Kasumi-1 (cell line): ENCODE measurements at places on chromosomes 16 and 17.

GRCh38 chr17:63477480-63478440 is 899 bp downstream of the ACE start:
- DNase-seq = no peak

DNA sequence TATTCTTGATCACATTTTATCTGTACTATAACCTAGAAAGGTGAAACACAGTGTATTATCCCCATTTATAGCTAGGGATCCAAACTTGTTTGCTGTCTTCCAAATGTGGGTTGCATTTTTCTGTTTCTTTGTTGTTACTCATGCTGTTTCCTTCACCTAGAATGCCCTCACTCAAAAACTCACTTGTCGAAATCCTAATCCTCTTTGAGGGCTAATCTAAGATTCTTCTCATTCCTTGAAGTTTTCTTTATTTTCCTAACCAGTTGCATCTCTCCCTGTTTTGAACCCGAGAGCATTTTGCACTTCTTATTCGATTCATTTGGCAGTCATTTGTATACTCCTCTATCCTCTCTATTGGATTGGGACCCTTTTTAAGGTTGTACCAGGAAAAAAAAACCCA is 9.6 kb downstream of the CALCOCO2 start:
- no peak for DNase-seq

DNA sequence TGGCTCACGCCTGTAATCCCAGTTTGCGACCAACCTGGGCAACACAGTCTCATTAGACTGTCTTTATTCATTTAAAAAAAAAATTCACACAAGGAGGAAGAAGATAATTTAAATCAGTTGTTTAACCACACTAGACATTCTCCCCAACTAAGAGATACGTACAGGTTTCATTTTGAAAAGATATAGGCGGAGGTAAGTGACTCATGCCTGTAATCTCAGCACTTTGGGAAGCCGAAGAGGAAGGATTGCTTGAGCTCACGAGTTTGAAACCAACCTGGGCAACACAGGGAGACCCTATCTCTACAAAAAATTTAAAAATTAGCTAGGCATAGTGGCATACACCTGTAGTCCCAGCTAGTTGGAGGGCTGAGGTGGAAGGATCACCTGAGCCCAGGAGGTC is 5.3 kb downstream of the CMTM4 start:
- no peak for DNase-seq

DNA sequence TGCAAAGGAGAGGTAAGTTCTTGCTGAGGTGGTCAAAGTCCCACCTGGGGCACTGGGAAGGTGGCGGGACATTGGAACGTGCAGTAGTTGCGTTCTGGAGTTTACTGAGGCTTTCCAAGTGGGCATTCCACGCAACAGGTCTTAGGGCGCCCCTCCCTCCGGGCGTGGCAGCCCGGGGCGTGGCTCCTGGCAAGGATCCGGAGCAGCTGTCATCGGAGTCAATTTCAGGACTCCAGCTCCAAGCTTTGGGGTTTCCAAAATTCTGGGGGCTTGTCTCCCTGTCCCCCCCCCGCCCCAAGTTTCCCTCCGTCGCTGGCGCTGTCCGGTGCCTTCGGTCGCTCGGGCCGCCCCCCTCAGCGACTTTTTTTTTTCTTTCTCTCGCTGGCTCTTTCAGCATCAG is 43.1 kb upstream of the AMZ2 start:
- no peak for DNase-seq

DNA sequence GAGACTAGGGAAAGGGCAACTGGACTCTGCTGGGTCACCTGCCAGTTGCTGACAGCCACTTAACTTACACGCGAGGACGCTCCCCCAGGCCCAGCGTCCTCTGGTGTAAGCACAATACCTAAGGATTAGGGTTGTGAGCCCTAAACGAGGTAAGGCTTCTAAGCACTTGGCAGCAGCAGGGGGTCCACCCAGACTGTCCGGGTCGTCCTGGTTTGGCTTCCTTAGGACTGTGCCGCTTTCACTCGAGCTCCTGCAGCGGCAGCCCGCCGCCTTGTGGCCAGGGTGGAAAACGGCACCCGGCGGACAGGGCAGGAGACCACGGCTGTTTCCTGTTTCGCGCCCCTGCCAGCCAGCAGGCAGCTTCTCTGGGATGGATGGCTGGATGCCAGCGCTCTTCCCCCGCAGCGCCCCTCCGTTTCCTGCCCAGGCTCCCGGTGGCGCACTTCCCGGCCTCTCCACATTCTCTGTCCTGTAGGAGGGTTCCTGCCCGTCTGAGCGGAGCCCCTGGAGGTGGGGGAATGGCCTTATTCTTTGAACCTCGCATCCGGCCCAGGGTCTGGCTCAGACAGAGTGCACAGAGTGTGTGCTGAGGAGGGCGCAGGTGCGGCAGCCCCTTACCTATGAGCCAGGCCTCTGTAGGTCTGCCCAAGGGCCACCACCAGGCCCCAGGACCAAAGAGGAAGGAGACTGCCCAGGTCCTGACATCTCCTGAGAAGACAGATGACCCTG is 47.0 kb upstream of the AMZ2 start:
- peak; percentile 87 for DNase-seq

DNA sequence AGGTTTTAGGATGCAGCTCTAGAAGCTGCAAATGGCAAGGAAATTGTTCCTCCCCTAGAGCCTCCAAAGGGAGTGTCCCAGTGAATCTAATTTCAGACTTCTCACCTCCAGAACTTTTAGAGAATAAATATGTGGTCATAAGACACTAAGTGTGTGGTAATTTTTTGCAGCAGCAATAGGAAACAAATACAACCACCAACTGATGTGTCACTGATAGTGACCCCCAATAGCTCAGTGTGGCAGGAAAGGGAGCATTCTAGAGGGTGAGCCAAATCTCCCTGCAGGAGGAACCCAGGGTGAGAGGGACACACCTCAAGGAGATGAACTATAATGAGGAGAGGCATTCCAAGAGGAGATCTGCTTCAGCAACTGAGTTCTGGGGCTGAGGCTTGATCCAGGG is 4.1 kb downstream of the CCL4L2 start:
- peak; percentile 28 for DNase-seq

DNA sequence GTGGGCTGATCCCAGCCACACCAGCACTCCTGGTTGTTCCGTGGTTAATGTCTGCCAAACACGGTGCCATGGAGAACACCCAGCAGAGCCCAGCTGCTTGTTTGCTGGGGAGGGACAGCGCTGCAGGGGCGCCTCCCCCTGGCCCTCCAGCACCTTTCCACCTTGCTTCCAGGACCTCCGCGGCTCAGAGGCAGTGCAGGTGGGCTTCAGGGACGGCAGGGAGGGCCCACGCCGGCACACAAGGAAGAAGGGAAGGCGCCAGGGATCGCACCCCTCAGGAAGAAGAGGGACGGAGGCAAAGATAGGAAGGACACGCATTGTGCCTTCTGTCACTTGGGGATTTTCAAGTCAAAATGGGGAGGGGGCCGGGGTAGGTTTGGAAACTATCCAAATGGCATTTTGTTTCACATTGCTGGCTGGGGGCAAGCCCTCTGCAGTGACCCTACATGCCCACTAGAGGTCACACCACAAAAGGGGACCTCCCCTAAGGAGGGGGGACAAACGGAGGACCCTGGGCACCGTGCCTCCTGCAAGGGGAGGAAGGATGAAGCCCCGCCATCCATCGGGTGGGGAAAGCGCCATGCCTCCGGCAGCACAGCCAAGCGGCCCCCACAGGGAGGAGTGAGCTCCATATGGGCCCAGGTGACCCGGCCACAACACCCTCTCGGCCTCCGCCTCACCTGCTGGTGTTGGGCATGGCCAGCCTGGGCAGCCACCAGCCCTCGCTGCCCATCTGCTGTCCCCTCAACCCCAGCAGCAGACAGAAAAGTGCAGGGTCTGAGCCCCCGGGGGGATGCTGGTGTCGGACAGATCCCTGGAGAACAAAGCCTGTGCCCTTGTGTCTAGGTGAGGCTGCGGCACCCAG is 7.5 kb upstream of the C16orf95 start:
- DNase-seq = no peak

GRCh38 chr16:29920288-29921033 is 5.6 kb downstream of the KCTD13 start:
- DNase-seq = no peak

GRCh38 chr17:47693731-47694580 is at the start of gene TBKBP1:
Gene TBKBP1 (plus strand): TSS chr17:47694161. CDS start chr17:47696113, 1,952 bp downstream.
- peak; percentile 81 for DNase-seq

DNA sequence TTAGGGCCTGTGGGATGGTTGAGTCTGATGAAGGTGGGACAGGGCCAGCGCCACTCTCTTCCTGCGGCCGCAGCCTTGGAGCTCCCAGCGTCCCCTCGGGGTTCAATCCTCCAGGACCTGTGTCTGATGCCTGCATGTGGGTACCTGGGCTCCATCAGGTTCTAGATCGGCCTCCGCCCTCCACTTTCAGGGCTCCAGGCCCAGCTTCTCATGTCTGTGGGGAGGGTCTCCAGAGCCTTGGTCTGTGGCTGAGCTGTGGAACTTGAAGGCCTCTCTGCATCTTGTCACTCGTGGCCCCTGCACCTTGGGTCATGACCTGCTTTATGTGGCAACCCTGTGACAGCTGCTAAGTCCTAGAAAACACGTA is 89.8 kb upstream of the ZNF750 start:
- DNase-seq = no peak

DNA sequence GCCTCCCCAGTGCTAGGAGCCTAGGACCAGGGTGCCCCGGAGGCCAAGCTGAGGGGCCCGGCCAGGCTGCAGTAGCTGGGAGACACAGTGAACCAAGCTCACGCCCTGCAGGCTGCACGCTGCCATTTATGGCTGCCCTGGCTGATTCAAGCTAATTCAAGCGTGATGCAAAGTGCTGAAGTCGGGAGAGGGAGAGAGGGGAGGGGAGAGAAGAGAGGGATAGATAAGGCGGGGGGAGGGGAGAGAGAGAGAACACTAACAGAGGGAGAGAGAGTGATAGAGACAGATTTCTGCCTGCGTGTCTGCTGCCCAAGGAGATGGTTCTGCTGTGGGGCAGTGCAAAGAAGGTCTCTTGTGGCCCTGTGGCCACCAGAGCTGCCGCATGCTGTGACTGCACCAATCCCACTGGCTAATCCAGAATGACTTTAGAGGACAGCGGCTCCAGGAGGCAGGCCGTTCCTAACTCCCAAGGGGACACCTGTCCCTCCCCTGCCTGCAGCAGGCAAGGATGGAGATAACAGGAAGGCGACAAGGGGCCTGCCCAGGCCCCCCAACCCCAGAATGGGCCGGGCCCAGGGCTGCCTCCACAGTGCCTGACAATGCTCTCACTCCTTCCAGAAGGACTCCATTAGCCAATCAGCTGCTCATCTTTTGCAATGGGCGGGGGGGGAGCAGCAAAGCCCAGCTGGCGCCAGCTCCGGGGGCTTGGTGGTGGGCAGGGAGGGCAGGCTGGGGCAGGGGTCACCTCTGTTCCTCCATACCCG is 12.9 kb downstream of the MXRA7 start:
- no peak for DNase-seq

GRCh38 chr17:3411070-3411469 is at the start of gene OR3A3:
Gene OR3A3 (plus strand): TSS chr17:3411370.
- DNase-seq = no peak

DNA sequence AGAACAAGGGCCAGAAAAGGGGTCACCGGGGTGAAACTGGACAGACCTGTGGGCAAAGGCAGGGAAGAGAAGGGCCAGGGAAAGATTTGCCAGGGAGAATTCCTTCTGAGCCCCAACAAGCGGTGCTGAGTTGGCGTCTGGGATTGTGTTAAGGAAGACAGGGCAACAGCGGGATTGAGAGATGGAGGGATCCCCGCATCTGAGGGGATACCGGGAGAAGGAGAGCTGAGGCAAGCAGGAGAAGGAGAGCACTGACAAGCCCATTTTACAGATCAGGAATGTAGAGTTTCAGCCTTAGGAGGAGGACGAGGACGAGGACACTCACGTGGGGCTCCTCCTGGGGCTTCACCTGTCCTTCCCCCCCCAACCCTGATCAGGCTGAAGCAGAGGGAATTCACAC is 998 bp upstream of the ABCC3 start:
- DNase-seq = no peak

DNA sequence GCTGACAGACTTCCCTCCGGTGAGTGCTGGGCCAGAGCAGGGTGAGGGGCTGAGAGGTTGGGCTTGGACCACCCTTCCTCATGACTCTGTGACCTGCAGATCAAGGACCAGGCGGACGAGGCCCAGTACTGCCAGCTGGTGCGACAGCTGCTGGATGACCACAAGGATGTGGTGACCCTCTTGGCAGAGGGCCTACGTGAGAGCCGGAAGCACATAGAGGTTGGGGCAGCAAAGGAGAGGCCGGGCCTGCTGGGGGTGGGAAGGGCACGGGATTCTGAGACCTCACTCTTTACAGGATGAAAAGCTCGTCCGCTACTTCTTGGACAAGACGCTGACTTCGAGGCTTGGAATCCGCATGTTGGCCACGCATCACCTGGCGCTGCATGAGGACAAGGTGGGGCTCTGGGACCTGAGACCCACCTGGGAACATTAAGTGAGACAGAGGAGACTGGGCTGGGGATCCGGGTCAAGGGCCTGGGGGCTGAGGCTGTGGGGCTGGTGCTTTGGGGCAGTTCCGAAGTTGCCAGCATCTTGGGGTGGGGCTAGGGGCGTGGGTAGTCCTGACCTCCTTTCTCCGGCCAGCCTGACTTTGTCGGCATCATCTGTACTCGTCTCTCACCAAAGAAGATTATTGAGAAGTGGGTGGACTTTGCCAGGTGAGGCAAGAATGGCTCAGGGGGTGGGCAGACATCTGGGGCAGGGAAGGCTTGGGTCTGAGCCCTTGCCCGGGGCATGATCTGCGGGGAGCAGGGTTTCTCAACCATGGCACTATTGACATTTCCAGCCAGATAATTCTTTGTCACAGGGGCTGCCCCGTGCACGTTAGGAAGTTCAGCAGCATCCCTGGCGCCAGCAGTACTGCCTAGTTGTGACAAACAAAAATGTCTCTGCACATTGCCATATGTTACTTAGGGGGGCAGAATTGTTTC is 2.2 kb downstream of the BCKDK start:
- no peak for DNase-seq

DNA sequence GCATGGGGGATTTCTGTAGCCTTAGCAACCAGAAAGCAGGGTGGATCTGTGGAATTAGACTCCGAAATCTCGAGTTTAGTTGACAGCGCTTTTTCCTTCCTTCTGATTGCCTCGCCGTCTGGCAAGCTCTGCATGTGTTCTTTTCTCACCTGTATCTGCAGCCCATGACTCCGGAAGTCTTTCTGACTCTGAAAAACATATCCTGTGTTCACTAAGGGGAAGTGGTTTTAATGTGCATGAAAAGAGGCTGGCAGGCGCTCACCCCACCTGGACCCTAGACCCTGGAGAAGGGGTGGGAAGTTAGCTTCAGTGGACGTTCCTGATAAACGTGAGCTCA is 158.5 kb downstream of the RPTOR start:
- DNase-seq = no peak

DNA sequence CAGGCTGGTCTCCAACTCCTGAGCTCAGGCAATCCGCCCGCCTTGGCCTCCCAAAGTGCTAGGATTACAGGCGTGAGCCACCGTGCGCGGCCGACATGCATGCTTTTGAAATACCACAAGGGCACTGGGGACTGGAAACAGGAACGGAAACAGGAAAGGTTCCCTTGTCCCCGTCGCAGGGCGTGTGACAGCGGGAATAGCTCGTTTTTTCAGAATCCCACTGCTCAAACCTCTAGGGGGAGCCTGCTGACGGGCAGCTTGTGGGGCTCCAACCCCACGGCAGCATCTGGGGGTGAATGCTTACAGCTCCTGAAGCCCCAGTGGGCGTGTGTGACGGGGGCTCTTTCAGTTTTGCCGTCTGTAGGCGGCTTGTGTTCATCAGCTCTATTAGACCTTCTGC is 18.8 kb upstream of the ASGR2 start:
- DNase-seq = peak; percentile 32

- no peak for DNase-seq
Observed at GRCh38 chr17:61462719-61463315, 10.6 kb downstream of the TBX4 start.
